Lower lobe of right lung (tissue), 2 donors: ENCODE measurements at places on chromosomes 2 and 18.

DNA sequence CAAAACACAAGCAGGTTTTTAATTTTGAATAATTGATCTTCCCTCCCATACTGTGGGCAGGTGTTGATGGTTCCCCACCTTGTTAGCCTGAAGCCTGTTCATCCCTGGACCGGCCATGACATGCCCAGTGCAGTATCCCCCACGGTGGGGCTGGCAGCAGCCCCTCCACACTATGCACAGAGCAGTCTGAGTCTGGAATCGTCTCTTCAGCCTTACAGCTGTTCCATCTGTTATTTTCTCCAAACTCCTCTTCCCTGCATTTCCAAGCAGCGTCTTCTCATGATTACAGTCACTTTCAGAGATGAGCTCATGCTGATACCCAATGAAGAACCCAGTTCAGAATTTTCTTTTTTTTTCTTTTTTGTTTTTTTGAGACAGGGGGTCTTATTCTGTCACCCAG lies 68.2 kb downstream of the ADI1 start:
- no peak for DNase-seq

- DNase-seq = no peak
These were observed 1955.6 kb upstream of the CELF4 start for GRCh38 chr18:39521164-39521563.

- no peak for DNase-seq
These were observed 456.5 kb upstream of the SOX11 start for GRCh38 chr2:5235701-5236100.

GRCh38 chr2:173151671-173152401 lies 76.2 kb downstream of the MAP3K20 start:
- no peak for DNase-seq

DNA sequence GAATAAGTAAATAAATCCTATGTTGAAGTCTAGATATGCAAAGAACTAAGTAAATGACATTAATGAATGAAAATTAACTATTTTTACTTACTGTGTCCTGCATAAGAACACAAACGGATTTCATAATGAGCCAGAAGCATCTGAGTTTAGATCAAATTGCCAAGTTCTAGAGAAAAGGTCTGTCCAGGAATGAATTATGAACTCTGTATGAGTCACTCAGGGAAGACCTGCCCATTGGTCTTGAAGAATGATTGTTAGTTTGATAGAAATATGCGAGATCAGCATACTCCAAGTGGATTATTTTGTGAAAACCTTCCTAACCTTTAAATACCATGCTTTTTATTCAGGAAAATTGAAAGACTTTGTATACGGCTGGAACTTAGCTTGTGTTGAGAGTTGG lies 189.5 kb downstream of the DOK6 start:
- no peak for DNase-seq

GRCh38 chr2:112836163-112836560 lies 417 bp downstream of the IL1B start:
- DNase-seq = no peak
